ENCODE measurements at places on chromosomes 6 and 20. TPM values are rescaled to one million over a fixed set of nuclear protein-coding genes. Genes with fewer than 3 reads are reported as not detected.

DNA sequence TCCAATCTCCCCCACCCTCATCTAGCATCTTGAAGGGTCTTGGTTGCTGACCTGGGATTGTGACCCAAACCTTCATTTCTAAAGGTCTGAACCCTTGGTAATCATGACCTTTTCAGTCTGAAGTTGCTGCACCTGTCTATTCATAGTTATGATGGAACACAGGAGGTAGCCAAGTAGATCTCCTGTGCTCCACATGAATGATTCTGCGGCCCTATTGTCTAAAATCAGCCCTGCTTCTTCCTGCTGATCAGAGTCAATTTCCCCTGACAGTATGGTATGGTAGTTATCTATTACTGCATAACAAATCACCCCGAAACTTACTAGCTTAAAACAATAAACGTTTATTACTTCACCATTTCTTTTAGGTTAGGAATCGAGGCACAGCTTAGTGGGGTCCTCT is 9.0 kb downstream of the OR2B6 start:
- DNase-seq: no peak

DNA sequence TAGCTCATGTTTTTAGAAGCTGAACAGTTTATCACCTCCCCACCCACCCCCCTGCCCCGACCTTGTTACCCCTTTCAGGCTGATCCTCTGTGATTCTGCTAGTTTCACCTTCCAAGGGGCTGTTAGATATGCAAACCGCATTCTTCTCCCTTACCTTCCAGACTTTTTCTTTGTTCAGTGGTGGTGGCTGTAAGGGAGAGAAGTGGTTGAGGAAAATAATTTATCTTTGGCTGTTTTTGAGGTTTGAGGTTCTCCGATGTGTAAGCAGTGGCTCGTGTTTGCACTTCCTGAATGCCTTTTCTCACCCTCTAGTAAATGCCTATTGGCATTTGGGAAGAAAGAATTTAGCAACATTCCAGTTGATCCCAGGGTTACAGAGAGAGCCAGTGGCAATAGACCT is 69.4 kb upstream of the KCNG1 start:
- no peak for DNase-seq

DNA sequence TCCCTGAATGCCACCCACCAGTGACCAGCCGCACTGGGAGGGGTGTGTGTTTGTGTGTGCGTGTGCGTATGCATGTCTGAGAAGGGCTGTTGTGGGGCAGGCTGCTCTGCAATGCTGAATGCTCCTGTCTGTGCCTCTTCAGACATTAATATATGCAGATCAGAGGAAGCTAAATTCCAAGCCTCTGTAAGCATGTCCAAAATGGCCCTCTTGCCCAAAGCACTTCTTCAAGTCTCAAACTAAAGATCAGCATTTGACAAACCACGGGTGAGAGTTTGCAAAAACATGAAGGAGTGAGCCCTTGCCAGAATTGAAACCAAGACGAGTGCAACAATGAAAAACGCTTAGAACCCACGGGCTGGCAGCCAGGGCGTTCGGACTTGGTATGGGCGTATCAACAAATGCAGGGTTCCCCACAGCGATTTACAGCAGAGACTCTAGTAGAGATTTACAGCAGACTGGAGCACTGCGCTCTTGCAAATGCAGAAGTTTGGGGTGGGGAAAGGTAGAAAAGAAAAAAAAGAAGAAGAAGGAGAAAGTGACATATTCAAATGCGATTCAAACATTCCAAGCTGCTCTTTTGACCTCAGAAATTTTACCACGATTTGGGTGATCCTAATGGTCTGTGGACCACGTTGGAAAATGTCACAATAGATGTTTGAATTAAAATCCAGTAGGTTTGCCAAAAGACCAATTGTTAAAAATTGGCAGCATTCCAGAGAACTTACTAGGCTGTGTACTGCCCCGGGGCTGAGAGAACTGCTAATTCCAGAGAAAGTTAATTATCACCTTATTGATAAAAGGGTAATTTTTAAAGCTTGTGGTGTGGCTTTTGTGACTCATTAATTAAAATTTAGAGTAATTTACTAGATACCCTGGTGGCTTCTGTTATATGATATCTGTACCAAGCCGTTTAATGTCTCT is 3.5 kb downstream of the SCML4 start:
- DNase-seq: no peak

Gene CEP85L
- 14.7 TPM for total RNA-seq

GRCh38 chr6:12342664-12343063 is 52.5 kb downstream of the EDN1 start:
- no peak for DNase-seq

DNA sequence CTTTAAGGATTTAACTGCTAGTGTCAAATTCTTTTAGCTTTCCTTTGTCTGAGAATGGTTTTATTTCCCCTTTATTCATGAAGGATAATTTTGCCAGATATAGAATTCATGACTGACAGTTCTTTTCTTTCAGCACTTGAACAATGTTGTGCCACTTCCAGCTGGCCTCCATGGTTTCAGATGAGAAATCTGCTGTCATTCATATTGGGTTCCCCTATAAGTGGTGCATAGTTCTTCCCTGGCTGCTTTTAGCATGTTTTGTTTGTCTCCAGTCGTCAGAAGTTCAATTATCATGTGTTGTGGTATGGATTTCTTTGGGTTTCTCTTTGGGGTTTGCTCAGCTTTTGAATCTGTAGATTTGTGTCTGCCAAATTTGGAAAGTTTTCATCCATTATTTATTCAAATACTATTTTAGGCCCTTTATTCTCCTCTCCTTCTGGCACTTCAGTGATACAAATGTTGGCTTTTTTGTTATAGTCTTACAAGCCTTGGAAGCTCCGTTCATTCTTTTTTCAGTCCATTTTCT is 76.3 kb upstream of the TGM3 start:
- no peak for DNase-seq

Gene PRDM13
- total RNA-seq: not detected

Gene SNAI1
- 13.4 TPM for total RNA-seq

Gene FAXC
- total RNA-seq: not detected

- no peak for DNase-seq
Measured at GRCh38 chr6:39806278-39806677, 14.1 kb downstream of the DAAM2 start.

DNA sequence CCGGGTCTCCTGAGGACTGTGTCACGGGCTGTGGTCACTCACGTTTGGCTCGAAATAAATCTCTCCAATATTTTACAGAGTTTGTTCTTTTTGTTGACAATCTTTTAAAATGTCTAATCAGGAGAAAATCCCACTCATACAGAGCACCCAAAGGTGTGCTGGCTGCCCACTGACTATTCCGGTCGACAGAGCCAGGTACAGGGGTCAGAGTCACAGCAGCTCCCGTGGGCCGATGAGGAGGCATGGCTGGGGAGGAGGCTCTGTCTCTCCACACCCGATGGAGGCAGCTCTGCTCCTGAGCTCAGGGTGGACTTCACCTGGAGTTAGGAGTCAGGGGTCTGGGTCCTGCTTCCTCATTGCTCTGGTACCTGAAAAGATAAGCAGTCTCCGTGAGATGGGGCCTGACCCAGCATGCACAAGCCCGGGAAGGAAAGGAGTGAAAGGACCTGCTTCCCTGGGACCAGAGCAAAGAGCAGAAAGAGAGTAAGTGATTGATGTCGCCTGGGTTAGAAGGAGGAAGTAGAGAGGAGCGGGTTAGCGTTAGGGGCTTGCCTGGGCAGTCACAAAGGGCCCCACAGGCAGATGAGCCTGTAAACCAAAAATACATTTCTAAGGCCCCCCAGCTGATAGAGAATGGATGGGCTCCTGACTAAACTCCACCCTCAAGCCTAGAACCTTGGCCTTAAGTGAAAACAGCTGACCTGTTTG is 53.5 kb upstream of the UNC93A start:
- DNase-seq: no peak

- no peak for DNase-seq
Measured at GRCh38 chr6:3340894-3341293, 82.1 kb downstream of the PSMG4 start.

GRCh38 chr6:37121556-37121955 is 48.4 kb upstream of the PIM1 start:
- DNase-seq: no peak

Measured in K562 (cell line).